ENCODE measurements at places on chromosomes 7 and 10.

GRCh38 chr7:132751244-132751647 lies 175.0 kb upstream of the PLXNA4 start:
- DNase-seq, result no peak

GRCh38 chr7:27194686-27195379 lies 5.1 kb downstream of the HOXA13 start:
- DNase-seq, result no peak

GRCh38 chr10:24574578-24575155 lies 149.0 kb downstream of the ARHGAP21 start:
- no peak for DNase-seq

- DNase-seq, result no peak
Observed at GRCh38 chr7:78315119-78315518, 516.5 kb downstream of the PHTF2 start.

DNA sequence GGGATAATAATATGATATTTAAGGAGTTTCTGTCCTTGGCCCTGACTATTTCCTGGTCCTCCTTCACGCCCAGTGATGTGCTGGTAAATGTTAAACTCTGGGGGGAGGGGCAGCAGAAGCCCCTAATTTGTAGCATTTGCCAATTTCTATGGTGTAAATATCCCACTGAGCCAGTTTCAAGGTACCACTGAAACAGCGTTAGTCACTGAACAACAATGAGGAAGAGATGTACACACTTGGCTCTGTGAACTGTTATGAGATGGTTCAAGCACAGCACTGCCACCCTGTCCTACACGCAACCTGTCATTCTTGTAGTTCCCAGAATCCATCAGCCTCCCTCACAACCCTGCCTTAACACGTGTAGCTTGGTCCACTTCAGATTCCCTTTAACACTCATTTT lies 39.8 kb downstream of the MET start:
- no peak for DNase-seq

GRCh38 chr7:1744296-1745017 lies 74.4 kb downstream of the ELFN1 start:
- DNase-seq, result no peak

DNA sequence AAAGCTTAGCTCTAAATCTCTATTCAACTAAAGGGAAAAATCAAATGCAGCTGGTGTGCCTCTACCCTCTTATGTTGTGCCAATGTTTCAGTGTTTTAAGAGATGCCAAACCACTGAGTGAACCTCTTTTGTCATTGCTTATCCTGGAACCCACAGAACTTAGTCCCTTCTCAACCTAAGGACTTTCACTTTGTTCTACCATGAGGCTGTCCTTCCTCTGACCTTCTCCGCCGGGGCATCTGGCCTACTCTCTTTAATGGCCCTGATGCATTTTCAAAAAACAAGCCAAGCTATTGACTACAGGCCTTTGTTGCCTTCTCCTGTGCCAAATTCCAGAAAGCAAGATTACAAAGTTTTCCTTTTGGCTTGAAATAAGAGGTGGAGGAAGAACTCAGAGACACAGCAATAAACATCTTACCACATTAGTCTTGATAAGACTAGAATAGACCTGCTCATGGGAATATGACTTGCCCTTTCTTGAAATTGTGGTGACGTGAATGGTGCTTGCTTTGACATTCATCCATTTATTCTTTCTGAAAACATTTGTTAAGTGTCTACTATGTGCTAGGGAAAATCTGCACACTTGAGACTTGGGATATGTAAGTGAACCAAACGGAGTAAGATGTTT lies 253.2 kb upstream of the SMIM30 start:
- DNase-seq, result no peak

DNA sequence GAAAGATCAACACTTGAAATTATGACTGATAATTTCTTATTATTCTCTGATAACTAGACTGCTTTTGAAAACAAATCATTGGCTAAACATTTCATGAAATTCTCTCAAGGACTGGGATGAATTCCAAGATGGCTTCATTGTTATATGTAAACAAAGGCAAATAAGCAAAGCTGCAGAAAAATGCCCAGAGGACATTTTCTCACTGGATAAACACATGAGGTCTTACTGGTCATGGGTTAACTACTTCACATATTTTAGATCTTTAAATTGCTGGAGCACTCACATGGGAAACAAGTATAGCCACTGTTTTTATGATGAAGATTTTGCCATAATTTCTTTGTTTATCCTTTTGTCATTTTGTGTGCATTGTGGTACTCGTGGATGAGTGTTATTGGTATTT lies 239.1 kb downstream of the PHF14 start:
- DNase-seq, result no peak

GRCh38 chr7:13912715-13913278 lies 76.7 kb downstream of the ETV1 start:
- no peak for DNase-seq

DNA sequence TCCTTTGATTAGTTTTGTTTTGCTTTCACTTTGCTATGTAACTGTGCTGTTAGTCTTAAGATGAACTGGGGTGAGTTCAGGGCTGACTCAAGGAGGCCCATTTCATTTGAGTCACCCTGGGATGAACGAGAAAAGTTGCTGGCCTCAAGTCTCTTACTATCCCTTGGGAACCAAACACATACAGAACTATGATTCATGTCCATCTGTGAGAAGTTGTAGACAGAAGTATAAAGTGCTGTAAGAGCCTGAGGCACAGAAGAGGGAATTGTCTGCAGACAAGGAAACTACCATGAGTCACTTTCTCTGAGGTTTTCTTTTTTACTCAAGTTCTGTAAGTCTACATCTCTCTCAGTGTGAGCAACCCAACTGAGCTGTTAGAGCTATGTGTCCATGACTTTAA lies 179.8 kb upstream of the CSTF2T start:
- DNase-seq, result no peak

DNA sequence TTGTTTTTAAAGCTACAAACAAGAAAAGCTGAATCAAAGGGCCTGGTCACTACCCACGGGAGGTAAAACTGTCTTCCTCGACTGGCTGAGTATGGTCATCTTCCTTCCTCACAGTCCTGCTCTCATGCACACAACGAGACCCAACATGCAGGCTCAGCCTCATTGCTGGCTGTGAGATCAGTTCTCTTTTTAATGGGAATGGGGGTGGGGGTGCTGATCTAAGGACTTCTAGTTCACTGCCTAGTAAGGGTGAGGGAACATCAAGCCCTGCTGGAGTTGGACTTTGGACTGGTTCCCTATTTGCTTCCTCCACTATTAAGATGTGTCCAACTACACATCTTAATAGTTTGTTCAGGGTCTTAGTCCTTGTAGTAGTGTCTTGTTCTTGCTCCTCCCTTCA lies 48.2 kb downstream of the ABCB4 start:
- no peak for DNase-seq

- DNase-seq, result no peak
Observed at GRCh38 chr10:122273966-122274545, 3.0 kb downstream of the BTBD16 start.

DNA sequence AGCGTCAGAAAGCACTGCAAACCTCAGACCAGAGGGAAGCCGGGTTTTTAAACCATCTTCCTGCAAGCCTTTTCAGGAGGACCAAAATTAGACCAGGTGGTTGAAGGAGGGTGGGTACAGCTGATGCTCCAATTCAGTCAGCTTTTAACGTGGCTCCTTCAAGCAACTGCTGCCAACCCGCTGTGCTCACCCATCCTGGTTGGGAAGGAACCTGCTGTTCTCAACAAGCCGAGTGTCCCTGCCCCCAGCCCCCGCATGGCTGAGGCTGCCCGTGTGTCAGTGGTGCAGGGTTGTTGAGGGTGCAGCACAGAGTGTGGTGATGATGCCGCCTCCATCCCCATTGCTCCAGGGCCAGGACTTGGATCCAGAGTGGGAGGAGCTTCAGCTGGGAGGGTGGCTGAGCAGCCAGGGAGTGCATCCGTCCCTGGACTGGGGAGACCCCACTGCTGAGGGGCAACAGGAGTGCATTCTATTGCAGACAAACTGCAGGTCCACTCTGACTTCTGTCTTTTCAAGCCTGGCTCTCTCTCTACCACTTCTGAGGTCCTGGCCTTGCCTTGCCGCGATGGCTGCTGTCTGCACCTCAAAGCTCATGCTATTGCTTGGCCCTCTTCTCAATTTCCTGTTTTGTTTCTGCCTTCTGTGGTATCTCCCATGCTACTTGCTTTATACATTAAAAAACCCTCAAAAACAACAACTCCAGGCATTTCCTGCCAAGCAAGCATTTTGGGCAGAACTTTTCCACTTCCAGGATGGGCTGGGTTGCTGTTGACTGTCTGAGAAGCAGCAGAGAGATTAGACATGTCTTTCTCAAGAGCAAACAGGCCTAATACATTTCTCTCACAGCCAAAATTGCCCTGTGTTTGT lies 134.7 kb downstream of the DNAJB6 start:
- DNase-seq, result no peak

GRCh38 chr10:104734433-104734832 lies 93.3 kb downstream of the SORCS3 start:
- DNase-seq, result no peak

- no peak for DNase-seq
Observed at GRCh38 chr7:138258197-138258559, 181.9 kb downstream of the AKR1D1 start.

DNA sequence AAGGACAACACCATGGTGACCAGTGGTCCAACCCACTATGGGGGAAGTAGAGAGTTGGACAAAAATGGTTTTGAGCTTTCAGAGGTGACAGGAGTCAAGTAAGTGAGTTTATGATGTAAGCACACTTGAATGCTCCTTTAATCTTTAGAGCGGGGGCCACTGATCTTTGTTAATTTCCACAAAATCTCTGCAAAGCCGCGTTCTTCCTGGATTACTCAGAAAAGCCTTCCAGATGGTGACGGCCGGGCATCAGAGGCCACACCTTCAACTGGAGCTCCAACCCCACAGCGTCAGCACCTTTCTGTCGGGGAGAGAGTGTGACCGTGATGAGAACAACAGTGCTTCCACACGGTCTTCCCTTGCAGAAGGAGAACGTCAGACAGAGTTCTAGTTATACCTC lies 35.2 kb upstream of the KLF6 start:
- no peak for DNase-seq

All from GM12892 (cell line).